ENCODE measurements at places on chromosomes 12 and 14.

DNA sequence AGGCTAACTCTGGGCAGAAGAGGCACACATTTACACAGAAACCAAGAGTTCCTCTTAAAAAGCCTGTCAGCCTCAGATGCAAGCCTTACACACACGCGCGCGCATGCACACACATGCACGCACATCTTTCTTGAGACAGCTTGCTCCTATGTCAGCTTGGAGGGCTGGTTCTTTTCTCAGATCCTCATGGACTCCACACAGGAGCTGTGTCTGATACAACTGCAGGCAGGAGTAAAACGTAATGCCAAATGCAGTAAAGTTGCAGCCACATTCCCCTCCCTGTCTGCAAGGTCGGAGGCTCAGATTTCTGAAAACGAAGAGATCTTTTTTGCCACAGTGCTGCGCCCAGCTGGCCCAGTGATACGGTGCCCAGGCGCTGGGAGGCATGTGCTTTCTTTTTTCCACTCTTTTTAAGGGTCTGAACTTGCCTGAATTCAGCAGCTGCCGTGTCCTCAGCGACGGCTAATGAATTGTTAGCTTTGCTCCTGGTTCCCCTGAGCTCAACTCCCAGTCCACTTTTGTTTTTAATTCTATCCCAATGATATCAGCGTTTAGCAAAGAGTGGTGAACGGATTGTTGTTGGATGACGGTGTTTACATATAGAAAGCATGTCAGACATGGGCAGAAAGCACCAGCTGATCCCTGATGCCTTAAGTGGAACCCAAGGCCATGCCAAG is 72.9 kb upstream of the FOXN3 start:
- DNase-seq = no peak

GRCh38 chr12:53476769-53477209 is 22.5 kb downstream of the MAP3K12 start:
- no peak for DNase-seq

GRCh38 chr12:52763036-52763659 is 14.0 kb downstream of the KRT76 start:
- no peak for DNase-seq

GRCh38 chr14:52048641-52049204 is 20.1 kb downstream of the NID2 start:
- DNase-seq = no peak

DNA sequence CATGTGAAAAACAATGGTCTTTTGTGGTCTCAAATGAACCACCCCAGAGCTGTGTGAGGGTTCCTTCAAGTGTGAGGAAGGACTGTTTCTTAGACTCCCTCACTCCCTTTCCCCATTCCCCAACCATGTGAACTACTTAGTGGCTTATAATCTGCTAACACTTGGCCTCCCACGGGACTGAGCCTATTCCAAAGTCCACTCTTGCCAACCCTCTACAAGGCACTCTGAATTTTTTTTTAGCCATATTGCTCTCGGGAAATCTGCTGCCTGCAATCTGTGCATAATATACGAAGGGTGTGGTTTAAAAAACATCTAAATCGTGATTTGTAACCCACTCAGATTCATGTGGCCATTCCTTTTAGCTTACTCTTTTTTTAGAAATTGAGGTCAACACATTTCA is 2.6 kb downstream of the SVOP start:
- no peak for DNase-seq

DNA sequence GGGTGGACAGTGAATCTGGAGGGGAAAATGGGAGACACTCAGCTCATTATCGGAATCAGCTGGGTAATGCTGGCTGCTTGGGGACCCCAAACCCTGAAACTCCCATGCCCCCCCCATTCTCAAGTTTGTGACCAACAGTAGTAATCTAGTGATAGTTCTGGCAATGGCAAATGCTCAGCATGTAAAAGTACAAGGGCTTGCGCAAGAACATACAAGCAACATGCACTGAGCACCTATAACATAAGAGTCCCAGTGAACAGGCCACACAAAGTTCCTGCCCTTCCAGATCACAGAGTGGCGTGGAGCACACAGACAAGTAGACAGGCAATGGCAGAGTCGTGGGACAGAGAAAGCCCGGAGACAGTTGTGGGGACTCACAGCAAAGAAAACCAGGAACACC is 407.9 kb downstream of the MED13L start:
- DNase-seq = no peak
